ENCODE measurements at places on chromosomes 3 and 15.

GRCh38 chr15:60708684-60709083, 229.7 kb upstream of the ICE2 start:
- no peak for ATAC-seq

DNA sequence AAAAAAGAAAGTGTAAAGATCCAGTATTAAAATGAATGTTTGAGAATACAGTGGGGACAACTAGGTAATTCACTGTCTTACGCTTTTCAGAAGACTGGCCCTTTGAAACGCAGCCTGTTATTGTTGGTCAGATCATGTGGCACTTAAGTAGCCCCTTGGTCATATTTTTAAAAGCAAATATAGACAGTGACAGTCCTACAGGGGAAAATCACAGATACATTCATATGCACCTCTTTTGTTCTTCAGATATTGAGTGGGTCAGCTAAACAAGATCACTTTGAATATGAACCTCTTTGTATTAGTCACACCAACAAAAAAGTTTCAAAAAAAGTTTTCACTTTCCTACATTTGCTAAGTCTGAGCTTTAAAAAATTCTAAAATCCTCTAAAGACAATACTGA, 36.0 kb downstream of the TIGIT start:
- ATAC-seq: no peak

GRCh38 chr3:112038863-112039262, 4.3 kb downstream of the TMPRSS7 start:
- ATAC-seq: peak; percentile 45

- no peak for ATAC-seq
Observed at GRCh38 chr3:22748453-22749045, 454.6 kb upstream of the UBE2E2 start.

DNA sequence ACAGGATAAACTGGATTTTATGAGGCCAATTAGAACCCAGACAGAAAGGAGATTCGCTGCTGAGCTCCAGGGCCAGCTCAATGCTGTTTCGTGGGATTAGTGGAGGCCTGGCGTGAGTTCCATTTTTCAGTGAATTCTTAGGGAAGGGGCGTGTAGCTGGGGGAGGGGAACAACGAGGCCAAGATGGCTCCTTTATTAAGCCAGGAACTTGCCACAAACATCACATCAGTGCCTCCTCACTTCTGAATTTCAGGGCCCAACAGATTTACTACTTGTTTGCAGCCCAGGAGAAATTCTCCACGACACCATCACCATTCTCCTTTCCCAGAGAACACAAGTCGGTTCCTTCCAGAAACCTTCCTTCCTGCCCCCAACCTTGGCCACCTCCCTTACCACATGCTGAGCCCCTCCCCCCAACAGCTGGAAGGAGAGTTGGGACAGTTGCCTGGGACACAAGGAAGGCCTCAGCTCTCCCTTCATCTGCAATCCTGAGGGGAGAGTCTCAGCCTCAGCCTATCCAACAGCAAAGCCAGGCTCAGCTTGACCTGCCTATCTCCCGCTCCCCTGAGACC, 5.8 kb downstream of the IGDCC4 start:
- no peak for ATAC-seq

DNA sequence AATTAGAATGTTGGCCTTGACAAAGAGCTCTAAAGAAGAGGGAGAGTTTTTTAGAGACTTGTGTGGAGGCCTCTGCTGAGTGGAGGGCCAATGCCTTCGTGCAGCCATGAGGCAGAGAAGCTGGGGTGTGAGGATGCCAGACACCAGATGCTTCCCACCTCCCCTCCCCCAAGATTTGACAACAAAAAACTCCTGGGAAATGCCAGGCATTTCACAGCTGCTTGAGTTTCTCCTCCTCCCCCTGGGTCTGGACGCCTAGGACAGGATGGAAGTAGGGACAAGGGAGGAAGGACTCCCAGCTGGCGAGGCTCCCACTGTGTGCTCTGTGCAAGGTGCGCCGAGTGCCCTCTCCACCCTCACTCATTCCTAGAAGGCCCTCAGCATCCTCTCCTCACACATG, 20.1 kb downstream of the TGM4 start:
- no peak for ATAC-seq

- ATAC-seq: no peak
Observed at GRCh38 chr3:167507954-167508353, 34.1 kb upstream of the SERPINI2 start.

- no peak for ATAC-seq
Observed at GRCh38 chr15:79756365-79756764, 140.4 kb downstream of the MTHFS start.

DNA sequence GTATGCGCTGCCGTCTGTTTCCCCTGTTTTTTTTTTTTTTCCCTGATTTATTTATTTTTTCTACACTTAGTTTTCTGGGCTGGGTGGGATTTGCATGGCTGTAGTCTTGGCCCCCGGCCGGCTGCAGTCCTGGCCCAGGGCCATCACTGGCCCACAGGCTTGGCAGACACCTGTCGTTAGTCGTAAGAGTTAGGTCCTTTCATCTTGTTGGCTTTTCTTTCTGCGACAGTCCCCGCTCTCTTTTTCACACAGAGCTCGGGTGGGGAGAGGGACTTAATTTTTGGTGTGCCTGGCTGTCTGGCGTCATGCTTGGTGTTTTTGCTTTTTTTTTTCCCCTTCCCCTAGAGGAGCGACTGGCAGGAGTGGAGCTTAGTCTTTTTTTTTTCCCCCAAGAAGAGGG, 183.4 kb downstream of the KLF13 start:
- no peak for ATAC-seq

DNA sequence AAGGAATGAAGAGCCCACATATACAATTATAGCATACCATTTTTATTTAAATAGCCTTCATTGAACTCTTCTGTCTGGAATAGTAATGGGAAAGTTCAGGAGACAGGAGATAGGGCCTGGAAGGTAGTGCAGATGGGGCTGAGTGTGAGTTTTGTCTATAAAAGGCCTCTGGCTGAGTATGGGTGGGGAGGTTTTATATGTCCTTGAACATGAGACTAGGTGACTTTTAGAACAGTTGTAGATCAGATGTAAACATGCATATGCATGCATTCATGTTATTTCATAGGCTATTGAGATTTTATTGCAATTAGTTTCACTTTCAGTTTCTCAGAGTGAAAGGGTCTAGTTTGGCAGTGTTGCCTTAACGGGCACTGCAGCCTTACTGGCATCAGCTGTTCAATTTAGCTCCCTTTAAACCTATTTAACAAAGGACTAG, 27.1 kb downstream of the CGGBP1 start:
- peak; percentile 61 for ATAC-seq

DNA sequence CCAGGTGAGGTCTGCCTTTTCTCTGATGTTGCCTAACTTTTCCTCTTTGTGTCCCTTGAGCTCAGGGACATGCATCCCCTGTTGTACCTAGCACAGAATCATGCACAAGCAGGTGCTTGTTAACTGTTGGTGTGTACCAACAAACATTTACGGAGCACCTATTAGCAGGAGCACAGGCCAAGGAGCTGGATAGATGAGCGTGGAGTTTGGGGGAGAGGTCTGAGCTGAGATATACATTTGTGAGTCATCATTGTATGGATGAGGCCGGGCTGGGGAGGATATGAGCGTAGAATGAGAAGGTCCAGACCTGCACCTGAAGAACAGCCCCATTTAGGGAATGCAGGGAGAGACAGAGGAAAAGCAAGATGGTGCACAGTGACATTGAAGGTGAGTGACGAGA, 53.4 kb downstream of the SMAD3 start:
- no peak for ATAC-seq

DNA sequence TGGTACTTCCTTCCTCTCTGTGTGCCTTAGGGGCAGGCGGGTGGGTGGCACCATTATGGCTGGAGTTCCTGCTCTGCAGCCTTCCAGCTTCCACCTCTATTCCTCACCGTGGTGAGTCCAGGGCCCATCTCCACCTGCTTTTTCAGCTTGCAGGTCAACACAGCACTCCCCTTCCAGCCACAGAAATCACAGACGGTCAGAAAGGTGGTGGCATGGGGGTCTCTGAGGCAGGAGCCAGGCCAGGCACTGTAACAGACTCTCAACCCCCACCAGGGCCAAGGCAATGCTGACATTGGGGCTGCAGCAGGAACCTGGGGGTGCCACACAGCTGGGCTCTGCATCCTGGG, 16.6 kb downstream of the KLF15 start:
- no peak for ATAC-seq

DNA sequence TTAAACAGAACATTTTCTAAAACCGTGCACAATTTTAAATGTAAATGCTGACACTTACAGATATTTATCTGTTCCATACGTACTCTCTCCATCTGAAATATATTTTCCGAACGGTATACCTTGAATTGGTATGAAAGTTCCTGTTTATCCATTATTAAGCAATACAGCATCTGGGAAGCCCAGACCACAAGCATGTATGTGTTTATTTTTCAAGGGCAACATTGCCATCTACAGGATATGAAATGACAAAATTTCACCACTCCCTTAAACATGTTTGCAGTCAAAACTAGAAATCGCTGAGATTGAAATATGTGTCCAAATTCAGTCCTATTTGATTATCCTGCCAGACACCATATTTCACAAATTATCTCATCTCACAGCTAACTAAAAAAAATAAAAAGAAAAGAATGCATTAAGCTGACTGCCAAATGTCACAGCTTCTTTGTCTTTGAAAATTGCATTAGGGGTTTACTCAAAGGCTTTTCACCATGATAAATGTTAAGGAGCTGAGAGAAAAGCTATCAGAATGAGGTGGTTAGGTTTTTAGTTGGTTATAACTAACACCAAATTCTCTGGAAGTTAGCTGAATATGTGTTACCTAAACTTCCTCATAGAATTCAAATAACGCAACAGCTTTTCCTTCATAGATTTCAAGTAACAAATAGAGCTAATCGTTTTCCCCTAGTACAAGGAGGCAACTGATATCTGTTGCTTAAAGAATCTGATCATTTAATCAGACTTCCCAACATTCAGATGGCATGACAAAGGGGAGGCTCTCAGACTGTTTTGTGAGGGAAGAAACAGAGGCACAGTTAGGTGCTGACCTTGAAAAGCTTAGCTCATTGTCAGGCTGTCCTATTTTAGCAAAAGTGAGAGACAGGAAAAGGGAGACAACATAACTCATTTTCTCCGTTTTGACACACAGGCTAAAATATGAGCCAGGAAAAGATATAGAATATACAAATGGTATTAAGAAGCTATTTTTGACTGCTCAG, 533.1 kb downstream of the TBL1XR1 start:
- ATAC-seq: no peak

GRCh38 chr3:177705976-177706823, 508.9 kb upstream of the TBL1XR1 start:
- no peak for ATAC-seq

DNA sequence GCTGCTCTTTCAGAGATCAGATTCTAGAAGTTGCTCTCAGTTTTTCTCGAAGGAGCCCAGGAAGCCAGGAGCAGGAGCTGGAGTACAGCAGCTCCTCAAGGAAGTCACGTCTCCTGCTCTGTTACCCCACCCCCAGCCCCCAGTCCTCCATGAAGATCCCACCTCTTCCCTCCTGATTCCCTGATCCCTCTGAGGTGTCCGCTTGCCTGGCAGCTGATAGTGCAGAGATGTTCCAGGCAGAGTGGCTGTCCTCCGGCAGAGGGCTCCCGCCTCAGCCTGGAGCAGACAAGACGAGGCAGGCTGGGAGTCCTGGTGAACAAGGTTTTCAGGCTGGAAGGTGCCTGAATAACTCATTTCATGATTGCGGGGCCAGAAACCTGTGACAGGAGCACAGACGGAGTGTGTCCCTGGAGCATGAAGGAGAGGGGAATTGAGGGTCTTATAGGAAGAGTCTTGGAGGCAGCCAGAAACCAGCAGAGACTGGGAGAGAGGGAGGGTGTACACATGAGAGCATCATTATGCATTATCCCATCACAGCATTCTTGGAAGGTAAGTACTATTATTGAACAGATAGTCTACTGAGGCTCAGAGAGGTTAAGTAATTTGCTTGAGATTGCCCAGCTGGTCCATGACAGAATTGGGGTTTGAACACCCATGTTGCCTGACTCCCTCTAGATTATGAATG, 1.2 kb downstream of the HRH1 start:
- peak; percentile 42 for ATAC-seq

- ATAC-seq: peak; percentile 69
Observed at GRCh38 chr3:32374788-32375595, 16.7 kb upstream of the CMTM7 start.

DNA sequence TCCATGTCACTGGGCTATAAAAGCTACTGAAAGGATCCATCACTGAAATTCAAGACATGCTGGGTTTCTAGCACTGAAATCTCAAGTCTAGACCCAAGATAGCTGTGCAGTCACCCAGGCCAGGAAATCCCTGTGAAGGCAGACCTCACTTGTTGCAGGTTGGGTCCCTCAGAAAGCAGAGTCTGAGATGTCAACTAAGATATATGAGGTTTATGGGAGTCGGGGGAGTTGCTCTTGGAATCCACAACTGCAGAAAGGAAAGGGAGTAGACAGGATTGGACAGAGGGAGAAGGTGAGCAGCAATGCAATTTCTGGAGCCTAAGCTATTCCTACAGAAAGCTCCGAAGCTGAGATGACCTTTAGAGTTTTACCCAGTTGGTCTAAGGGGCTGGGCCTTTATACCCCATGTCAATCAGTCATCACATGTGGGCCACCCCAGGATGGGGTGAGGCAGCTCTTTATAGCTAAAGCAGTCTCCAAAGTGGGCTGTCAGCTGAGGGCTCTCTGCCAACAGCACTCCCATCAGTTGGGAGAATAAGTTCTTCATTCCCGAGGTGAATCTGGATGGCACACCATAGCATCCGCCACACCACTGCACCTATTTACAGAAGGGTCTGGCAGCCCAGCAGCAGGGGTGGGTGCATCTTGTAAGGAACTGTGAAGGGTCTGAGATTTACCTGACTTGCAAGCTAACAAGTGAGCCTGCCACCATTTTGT, 52.3 kb upstream of the ACVR2B start:
- ATAC-seq: no peak

DNA sequence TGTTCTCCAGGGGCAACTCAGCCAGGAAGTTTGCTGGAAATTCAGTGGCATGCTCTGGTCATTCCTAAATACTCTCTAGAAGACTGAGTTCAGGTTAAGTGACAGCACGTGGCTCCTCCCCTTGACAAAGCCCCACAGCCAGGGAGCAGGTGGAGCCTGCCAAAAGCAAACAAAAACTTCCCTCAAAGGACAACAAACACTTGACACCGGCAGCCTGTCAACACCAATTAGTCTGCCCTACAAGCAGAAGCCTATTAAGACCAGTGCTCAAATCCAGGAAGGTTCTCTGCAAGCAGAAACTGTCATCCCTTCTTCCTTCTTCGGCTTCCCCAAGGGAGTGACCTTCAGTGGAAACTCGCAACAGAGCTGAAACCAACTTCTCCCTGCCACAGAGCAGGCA, 5.0 kb downstream of the MEX3B start:
- no peak for ATAC-seq

DNA sequence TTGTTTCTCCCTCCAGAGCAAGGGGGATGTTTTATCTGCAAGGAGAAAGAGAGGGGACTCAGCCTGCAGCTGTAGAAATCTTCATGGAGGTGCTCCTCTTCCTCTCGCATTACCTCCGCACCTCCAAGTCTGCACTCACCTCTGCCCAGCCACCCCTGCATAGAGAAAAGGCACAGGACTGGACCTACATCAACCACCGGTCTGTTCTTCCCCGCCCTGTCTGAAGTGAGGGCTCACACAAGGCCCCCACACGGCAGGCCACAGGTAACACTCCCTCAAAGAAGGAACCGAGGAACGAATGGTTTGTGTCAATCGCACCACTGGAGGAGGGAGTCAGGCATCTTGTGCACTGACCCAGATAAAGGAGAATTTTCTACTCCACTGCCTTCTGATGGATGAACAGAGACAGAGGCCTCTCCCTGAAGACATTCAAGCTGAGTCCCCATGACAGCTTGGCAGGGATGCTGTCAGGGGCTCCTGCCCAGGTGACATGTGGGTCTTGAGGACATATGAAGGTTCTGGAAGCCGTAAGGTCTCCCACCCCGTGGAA, 260.3 kb downstream of the XXYLT1 start:
- no peak for ATAC-seq
